ENCODE measurements at places on chromosomes 6 and 20.

DNA sequence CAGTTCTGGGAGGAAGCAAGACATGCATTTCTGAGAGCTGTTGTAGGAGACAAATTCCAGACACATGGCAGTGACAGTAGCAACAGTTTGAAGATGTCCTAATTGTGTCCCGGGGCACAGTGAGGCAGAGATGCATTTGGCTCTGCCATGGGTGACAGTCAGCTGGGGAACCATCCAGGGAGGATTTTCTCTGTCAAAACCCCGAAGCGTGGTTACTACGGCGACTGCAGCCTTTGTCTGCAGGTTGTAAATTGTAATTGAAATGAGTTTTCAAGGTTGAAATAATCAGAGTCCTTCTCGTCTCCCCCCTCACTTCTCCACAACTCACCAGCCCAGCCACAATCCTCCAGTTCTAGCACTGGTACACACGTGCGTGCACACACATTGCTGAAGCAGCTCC, 100.1 kb downstream of the GRM4 start:
- no peak for DNase-seq

GRCh38 chr20:51584737-51585136, 42.2 kb upstream of the NFATC2 start:
- DNase-seq, result no peak

DNA sequence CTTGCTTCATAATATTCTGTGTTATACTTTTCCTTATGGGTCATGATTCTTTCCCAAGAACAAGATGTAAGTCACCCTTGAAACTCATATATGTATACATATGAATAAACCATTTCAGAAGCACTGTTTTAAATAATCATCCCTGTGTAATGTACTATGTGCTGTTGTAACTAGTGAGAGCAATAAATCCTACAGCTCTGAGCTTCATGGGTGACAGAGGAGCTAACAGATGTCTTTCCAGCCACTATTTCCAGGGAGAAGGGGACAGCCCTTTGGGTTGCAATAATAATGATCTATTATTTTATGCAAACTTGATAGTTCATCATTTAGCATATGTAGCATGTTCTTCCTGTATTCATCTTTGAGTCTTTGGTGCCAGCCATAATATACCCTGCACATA, 342.8 kb downstream of the KIF16B start:
- DNase-seq, result no peak

DNA sequence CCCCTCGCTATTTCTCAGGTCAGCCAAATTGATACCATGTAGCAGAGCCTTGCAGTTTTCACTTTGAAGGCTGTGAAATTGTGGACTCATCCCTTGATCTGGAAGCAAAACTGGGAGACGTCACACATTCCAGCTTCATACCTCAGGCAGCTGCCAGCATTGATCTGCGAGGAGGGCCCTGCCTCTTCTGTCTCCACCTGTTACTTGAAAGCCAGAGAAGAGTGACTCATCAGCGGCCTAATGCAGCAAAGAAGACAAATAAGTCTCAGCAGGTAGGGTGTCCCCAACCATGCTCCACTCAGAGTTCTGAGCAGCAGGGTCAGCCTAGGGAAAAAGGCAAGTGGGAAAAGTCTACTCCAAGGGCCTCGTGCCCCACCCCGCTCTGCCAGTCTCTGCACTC, 69.4 kb upstream of the BMP2 start:
- DNase-seq, result no peak

DNA sequence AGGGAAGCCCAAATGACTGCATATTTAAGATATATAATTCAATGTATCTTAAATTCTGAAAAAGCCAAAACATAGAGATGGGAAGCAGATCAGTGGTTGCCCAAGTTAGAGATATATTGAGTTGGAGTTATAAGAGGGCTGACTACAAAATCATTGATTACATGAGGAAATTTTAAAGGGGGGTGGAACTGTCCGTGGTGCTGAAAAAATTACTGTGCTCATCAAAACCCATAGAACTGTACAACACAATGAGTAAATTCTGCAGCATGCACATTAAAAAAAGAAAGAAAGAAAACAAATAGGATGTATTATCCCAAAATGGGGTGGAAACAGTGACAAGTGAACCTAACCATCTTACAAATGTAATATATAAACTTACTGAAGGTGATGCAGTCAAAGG, 100.9 kb downstream of the FUT9 start:
- no peak for DNase-seq

Data from NCI-H2081 (cell line).